NCI-H2107 (cell line): ENCODE measurements at places on chromosomes 3 and 15.

DNA sequence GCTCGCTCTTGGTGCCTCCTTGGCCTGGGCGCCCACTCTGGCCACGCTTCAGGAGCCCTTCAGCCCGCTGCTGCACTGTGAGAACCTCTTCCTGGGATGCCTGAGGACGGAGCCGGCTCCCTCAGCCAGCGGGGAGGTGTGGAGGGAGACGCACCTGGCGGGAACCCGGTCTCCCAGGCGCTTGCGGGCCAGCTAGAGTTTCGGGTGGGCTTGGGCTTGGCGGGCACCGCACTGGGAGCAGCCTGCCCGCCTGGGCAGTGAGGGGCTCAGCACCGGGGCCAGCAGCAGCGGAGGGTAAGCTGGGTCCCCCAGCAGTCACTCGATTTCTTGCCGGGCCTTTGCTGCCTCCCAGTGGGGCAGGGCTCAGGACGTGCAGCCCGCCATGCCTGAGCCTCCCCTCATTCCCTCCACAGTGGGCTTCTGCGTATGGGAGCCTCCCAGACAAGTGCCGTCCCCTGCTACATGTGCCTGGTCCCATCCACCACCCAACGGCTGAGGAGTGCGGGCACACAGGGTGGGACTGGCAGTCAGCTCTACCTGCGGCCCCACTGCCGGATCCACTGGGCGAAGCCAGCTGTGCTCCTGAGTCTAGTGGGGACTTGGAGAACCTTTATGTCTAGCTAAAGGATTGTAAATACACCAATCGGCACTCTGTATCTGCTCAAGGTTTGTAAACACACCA is 708.7 kb downstream of the VGLL3 start:
- no peak for DNase-seq

GRCh38 chr3:125087768-125088391 is 32.1 kb upstream of the HEG1 start:
- DNase-seq: no peak

DNA sequence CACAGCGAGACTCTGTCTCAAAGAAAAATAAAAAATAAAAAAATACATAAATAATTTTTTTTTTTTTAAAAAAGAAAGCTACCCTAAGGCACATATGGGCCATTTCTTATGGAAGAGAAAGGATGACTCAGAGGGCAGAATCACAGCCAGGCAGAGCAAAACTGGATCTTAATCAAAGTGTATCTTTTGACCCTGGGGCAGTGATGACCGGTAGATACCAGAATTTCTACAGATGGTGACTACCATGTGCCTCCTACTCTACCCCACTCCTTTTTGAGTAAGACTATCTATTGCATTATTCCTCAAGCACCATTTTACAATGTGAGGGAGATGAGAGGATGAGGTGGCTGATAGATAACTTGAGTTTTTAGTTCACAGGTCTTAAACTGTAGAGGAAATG is 26.0 kb downstream of the TARS3 start:
- no peak for DNase-seq

DNA sequence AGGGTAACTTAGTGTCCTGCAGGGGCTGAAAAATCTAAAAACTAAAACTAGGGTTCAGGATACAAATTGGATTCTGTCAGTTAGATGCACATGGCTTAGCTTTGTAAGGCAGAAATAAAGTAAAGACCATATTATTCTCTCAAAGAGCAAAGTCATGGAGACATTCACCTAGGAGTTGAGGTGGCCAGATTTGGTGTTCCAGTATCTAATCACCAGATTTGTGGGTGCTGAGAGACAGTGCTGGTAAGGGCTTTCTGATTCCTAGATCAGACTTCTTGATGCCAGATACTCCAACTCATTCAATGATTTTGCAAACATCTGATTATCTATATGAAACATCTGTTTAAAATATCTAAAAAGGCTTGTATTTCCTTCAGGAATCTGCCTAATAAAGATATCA is 28.3 kb upstream of the TBC1D5 start:
- DNase-seq: no peak

DNA sequence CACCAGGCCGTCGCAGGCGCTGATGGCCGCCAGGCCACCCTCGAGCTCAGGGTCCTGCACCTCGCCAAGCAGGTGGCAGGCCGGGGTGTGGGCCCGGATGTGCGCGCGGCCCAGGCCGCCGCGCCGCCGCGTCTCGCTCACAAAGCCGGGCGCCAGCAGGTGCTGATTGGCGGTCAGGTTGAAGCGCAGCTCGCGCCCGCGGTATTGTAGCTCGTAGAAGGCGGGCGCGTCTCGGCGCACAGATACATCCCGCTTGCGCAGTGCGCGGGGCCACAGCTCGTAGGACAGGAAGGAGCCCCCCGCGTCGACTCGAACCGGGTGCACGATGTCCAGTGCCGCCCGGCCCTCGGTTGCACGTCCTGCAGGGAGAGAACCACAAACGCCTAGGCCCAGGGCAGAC is 11.1 kb downstream of the ADAMTS7 start:
- DNase-seq: no peak

DNA sequence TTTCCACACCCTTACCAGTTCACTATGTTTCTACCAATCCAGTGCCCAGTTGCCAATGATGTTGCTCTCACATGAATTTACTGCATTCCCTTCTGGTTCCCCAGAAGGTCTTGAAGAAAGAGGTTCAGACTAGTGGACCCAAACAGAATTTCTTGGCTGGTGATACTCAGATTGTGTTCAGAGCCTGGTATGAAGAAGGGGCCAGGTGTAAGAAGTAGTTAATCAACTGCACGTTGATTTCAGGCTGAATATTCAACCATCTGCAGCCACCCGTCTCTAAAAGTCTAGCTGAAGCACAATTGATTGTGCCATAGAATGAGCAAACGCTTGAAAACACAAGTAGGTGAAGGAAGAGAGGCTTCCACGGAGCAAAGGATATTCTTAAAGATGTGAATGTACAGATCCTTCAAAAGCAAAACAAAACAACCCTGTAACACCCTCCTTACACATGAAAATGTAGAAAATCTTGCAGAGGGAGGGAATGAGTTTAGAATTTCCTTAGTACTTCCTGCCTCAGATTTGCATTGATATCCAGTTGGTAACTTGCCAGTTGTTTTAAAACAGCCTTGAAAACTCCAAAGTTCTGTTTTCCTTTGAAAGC is 4.7 kb downstream of the RBMS3 start:
- no peak for DNase-seq

DNA sequence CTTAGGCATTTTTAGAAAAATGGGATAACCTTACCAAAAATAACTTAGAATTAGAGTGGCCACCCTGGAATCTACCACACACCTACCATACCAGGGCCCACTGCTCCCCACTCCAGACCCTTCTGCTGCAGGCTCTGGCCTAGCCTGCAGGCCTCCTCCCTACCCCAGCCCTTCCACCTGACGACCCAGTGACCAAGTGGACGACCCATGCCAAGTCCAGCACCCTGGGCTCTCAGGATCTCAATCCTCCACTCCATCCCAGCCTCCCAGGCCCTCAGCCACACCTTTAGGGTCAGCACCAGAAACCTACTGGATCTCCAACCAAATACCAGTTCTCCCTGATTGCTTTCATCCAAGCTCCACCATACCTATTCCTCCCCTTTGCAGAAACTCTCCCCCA is 145.8 kb downstream of the TPRA1 start:
- no peak for DNase-seq

GRCh38 chr15:85623315-85624049 is 171.2 kb downstream of the KLHL25 start:
- no peak for DNase-seq

DNA sequence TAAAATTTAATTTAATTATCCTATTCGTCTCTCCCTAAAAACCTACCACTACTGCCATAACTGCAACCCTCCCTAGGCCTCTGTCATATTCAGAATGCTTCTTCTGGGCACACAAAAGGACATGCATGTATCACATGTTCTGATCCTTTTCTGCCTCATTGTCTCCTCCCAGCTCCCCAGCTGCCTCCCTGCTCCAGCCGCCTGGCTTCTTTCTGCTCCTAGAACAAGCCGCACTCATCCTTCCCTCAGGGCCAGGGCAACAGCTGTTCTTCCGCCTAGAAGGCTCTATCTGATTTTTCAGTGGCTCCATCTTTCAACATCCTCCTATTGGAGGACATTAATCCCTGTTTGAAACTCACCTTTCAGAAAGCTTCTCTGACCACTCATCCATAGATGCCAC is 38.6 kb downstream of the TMED3 start:
- no peak for DNase-seq
